ENCODE measurements at places on chromosomes 5 and 9.

GRCh38 chr5:36637101-36637500 is 30.7 kb downstream of the SLC1A3 start:
- DNase-seq: no peak

DNA sequence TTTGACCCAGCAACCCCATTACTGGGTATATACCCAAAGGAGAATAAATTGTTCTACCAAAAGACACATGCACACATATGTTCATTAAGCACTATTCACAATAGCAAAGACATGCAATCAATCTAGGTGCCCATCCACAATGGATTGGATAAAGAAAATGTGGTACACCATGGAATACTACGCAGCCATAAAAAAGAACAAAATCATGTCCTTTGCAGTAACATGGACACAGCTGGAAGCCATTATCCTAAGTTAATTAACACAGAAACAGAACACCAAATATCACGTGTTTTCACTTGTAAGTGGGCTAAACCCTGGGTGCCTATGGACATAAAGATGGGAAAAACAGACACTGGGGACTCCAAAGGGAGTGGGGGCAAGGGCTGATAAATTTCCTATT is 46.6 kb downstream of the KLHL3 start:
- DNase-seq: no peak

DNA sequence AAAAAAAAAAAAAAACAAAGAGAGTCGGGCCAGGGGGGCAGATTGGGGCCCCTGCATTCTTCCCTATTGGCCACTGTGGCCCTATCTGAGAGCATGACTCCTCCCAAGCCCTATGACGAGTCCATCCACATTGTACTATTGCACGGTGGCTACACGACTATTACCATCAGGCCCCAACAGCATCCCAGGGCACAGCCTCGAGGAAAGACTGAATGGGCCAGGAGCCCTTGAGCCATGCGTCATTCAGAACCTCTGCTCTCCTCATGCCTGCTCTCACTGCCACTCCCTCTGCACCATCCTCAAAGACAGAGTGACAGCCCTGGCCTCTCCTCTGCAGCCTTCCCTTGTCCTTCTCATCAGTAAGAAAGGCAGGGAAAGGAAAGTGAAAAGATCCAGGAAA is 20.2 kb upstream of the ORM1 start:
- no peak for DNase-seq

- DNase-seq: peak; percentile 13
Measured at GRCh38 chr5:158485047-158485446, 614.7 kb downstream of the EBF1 start.

DNA sequence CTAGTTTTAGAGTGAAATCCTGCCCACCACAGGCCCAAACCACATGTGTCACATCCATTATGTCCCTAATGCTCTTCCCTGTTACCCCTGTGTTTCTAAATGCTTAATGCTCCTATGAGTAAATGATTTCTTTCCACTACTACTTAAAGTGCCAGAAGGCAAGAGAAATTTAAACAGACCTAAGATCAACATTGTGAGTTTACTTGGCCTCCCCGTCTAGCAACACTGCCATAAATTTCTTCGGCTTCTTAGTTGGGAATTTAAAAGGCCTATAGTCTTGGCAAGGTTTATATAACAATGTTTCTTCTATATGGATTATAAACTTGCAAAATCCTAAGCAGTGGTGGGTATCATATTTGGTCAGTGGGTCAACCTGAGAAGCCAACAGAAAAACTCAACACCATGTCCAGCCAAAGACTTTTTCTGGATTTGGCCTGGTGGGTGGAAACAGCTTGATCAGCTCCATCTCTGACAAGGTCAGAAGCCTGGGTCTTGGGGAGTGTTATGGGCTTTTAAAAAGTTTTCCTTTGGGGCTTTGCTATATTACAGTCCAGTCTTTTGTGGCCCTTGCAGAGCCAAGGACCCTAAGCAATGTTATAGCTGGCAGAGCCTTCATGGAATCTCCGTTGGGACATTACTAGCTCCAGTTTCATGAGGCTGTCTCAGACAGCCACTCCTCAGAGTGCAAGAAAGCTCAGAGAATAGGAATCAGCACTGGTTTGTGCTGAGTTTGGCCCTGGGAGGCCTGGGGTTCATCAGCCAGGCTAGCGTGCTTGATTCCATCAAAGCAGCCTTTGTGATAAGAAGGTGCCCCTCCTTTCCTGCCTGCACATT is 119.8 kb downstream of the PRDM6 start:
- DNase-seq: no peak

DNA sequence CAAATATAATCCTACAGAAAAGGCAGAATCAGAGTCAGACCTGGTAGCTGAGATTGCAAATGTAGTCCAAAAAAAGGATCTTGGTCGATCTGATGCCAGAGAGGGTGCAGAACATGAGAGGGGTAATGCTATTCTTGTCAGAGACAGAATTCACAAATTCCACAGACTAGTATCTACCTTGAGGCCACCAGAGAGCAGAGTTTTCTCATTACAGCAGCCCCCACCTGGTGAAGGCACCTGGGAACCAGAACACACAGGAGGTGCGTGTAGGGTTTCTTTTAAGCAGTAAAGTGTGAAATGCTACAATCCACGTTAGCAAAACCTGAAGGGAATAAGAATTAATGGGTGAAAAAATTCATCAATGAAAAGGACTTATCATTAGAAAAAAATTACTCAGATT is 145.8 kb downstream of the GIN1 start:
- no peak for DNase-seq

GRCh38 chr5:2876183-2876582 is 124.7 kb upstream of the IRX2 start:
- no peak for DNase-seq

DNA sequence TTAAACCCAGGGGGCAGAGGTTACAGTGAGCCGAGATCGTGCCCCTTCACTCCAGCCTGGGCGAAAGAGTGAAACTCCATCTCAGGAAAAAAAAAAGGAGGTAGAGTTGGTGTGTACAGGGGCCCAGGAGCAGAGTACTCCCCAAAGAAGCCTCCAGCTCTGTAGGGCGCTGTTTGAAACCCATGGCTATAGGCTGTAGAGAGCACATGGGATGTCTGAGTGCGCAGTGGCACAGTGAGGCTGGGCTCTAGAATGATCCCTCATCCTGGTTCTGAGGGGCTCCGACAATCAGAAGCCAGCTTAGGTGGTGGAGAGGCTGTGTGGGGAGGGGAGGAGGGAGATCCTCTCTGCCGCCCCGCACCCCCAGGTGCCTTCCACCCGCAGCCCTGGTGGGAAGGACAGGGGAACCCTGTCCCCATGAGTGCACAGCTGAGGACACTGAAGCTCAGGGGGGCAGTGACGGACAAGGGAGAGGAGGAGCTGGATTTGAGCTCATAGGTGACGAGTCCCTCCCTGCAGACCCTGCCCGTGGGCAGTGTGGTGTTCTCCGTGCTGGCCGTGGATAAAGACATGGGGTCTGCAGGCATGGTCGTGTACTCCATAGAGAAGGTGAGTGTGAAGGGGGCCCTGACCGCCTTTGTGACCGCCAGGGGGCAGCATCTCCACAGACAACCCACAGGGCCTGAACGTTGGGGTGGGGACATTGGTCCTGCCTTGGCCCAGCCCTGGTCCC is 24.6 kb downstream of the CDHR2 start:
- peak; percentile 80 for DNase-seq

- DNase-seq: no peak
Measured at GRCh38 chr5:76735762-76736545, 20.0 kb downstream of the F2R start.

- no peak for DNase-seq
Measured at GRCh38 chr5:137607771-137608170, 108.6 kb upstream of the SPOCK1 start.

GRCh38 chr5:64164166-64164565 is 1.5 kb upstream of the RNF180 start:
- peak; percentile 19 for DNase-seq

DNA sequence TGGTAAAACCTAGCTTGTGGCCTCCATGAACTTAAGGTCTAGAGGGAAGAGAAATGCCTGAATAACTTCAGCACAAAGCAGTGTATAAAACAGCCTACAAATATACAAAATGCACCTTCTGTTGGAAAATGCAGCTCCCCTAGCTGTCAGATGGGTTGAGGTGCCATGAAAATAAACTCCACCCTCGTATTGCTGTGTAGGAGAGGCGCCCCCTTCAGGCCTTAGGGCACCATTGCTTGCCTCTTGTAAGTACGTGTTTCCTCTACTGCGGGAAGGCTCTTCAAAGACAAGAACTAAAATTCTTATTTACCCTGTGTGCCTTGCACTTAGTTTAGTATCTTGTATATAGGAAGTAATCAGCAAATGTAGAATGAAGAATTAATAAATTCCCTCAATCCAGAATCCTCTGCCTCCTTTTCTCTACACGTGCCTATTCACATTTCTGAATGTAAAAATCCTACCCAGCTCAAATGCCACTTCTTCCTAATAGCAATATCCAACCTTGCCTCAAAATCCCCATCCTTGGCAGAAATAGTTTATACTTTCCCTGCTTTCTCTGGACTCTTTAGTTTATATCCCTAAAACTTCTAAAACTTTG is 393.7 kb upstream of the PDE4D start:
- peak; percentile 36 for DNase-seq

GRCh38 chr5:100856462-100856861 is 46.6 kb downstream of the ST8SIA4 start:
- DNase-seq: no peak

DNA sequence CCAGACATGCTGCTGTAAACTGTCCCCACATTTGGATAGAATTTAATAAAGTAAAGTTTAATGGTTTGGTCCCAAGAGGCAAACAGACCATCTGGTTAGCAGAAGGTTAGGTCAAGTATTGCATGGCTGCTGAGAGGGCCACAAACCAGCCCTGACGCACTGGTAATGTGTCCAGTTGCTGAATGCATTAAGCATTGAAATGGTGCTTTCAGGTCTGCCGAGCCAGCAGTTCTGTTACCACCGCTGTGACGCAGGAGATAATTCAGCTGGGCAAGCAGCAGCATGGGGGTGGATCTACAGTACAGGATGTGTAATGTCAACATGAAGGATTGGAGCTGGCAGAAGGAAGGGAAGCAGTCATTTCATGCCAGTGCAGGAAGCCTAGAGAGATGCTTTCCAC is 16.0 kb downstream of the ZNF462 start:
- DNase-seq: peak; percentile 45

DNA sequence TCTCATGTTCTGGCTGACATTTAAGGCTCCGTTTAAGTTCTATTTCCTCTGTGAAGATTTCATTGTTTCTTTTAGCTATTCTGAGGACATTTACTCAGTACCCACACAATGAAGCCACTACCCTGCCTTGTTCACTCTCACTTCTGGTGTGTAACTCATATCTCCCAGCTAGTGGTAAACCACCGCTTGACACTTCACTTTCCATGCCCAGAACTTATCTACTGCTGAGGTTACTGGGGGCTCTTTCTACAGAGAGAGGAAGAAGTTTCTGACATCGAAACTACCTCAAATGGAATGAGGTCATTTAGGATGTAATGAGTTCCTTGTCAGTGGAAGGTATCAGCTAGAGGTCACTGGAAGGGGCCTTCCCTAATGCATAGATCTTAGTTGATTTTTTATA is 501.5 kb downstream of the DMAC1 start:
- no peak for DNase-seq

GRCh38 chr5:168612123-168612522 is 33.0 kb upstream of the PANK3 start:
- DNase-seq: peak; percentile 26

DNA sequence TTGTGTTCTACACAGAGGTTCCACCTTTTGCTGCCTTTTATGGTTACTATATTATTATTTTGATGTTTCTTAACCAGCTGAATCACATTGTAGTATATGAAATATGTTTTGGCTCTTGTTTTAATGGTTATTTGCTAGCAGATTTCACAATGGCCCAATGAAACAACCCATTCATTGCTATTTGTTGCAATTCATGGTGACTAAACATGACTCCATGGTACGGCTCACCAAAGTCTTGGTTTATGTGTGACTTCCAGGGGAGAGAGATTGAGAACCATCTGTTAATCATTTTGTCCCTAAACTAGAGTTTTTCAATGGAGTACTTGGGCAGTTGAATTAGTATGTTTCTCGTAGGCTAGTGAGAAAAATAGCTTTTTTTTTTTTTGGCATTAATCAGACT is 108.4 kb downstream of the GHR start:
- no peak for DNase-seq

GRCh38 chr5:151157426-151158286 is at the start of gene ANXA6:
Gene ANXA6, minus strand, starts transcription at chr5:151157779. Its CDS starts 9,878 bp downstream, at chr5:151147901.
- peak; percentile 97 for DNase-seq

GRCh38 chr9:118832371-118832770 is 536.9 kb downstream of the BRINP1 start:
- DNase-seq: no peak

DNA sequence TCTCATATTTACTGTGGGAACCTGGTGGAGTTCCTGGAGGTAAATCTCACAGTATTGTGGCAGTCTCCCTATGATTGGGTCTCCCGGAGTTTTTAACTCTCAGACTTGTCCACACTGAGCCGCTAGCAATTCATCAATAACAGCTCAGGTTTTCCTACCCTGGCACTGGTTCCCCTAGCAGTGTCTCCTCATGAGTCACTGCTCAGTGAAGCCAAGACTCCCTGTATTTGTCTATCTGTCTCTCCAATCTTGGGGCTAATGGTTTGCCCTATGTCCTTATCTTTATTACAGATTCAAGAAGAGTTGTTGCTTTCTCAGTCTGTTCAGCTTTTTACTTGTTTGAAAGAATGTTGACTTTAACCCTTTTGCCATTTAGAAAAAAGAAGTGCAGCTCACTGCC is 176.7 kb upstream of the FGF10 start:
- DNase-seq: no peak

DNA sequence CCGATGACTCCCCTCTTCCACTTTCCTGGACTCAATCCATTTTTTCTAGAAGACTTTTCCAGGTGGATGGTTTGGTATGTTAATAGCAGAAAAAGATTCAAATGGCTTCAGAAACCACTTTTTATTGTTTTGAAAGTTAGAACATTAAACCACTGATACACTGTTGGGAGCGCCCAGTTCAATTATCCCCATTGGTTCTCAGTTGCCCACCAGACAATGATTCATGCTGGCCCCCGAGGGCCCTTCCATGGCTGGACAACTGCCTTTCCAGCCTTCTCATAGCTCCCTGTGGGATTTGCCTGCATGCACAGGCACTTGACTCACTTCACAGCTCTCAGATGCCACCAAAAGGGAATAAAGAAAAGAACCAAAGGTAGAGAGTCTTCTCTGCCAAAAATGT is 21.3 kb upstream of the ANKRD34B start:
- no peak for DNase-seq

DNA sequence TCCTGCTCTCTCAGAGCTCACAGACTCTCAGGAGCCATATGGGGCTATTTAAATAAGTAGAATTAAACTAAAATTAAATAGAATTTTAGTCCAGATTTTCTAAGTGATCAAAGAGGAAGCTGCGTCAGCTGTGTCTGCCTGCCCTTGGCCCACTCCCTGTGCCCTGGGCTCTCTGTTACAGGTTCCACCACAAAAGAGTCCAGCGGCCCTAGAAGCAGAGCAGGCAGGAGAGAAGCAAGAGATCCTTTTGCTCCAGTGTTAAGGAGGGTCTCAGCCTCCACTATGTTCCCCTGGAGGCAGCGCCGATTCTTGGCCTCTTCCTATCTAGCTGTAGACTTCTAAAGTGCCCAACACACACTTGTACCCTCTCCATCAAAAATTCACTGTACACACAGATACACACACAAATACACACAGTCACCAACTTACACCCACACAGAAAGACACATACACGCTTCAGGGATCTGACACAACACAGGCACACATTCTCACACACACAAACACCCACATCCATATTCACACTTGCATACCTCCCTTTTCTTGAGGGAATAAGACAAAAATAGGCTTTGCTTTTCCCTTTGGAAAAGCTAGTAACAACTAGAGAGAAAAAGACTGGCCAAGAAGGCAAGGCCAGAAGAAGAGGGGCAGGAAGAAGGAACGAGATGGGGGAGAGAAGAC is 5.5 kb upstream of the TNIP1 start:
- DNase-seq: no peak

GRCh38 chr9:133125941-133126696 is 5.1 kb upstream of the RALGDS start:
- DNase-seq: peak; percentile 54
